ENCODE measurements at places on chromosomes 3 and 15. TPM values are rescaled to one million over a fixed set of nuclear protein-coding genes. Genes with fewer than 3 reads are reported as not detected.

DNA sequence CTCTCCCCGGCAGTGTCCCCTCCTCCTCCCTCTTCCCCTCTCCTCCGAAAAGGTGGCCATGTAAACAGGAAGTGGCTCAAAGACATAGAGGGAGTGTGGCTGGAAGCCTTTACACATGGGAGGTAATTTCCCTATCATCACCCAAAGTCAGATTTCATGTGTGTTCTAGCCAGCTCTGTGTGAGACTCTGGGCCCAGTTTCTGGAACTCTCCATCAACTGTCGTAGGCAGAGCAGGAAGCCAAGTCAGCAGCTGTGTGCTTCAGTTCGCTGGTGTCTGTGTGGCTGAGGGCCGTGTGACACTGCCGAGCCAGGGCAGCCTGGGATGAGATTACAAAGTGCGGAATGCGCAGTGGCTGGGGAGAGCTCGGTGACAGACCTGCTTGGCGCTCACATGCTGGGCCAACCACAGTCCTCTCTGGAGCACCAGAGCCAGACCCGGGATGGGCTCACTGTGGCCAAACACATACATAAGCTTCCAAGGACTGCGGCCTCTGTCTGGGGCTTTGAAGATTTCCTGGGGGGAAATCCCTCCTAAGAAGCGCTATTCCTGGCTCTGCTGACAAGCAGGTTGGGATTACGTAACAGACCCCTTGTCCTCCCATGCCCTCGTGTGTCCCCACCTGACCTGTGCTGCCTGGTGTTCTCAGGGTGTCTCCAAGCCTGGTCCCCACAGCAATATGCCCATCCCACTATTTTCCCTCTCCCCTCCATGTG lies 50.7 kb downstream of the UMPS start:
- DNase-seq = peak; percentile 49

- no peak for DNase-seq
Observed at GRCh38 chr15:38672273-38672672, 107.7 kb upstream of the RASGRP1 start.

DNA sequence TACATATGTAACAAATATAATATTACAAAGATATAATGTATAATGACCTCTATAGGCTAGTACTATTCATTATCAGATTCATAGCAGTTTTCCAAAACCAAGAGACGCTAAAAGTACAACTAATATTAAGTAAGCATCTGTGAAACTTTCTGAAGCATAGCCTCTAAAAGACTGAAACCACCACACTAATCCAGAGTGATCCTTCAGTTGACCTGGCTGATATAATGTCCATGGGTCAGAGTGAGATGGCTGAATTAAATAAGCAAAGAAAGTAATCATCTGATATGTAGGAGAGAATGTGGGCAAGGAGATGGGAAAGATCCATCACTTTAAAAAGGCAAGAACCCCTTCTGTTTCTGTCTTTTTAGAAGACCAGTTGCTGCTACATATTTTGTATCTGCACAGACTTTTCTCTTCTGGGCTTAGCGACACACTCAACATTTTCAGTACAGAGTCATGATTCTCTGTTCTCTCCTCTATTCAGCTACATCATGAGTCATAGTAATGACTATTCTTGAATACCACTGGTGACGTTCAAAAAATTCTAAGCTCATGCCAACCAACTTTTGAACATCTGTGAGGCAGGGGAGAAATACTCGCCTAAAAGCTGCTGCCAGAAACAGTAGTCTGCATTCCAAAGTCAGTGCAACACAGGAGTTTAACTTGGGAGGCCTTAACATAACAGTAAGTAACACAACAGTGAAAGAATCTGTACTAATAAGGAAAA lies 149.6 kb downstream of the MAGI1 start:
- peak; percentile 71 for DNase-seq

DNA sequence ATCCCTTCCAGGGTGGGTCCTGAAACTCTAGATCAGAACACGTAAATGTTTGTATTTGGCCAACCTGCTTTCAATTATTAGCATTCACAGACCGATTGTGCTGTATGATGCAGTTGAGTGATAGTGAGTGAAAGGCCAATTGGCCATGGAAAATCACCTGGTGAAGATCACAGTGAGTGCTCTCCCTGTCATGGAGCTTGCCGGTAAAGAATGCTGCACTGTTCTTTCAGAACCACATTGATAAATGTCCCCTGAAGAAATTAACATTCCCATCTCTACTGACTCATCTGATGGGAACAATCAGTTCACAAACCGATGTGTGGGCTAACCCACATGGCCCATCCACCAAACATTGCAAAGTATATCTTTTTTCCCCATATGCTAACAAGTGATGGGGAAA lies 324.8 kb upstream of the TBL1XR1 start:
- DNase-seq = no peak

DNA sequence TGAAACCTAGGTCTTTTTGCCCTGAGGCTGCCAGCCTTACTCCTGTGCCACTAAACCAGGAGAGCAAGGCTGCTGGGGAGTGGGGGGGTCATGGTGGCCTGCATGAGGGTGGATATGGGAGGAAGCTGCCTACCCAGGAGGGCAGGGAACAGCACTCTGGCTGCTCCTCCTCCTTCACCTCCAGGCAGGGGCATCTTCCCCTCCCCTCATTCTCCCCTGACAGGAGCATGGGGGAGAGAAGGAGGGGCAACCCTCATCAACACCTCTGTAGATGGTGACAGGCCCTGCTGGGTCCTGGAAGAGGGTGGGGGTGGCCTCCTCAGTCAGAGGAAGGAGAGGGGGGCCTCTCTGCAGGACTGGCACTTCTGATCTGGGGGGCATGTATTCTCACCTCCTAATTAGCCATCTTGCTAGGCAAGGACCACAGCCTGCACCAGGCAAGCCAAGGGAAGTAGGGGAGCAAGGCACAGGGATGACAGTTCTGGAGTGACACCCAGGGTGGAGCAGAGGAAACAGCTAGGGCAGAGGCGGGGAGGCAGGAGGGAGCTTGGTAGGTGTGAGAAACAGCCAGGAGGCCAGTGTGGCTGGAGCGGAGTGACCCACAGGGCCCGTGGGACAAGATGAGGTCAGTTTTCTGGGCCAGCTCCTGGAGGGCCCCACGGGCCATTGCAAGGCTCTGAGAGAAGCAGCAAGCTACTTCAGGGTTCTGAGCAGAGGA lies 4.9 kb downstream of the CCDC33 start:
- DNase-seq = no peak

GRCh38 chr3:178795349-178795748 lies 259.1 kb downstream of the KCNMB2 start:
- no peak for DNase-seq

DNA sequence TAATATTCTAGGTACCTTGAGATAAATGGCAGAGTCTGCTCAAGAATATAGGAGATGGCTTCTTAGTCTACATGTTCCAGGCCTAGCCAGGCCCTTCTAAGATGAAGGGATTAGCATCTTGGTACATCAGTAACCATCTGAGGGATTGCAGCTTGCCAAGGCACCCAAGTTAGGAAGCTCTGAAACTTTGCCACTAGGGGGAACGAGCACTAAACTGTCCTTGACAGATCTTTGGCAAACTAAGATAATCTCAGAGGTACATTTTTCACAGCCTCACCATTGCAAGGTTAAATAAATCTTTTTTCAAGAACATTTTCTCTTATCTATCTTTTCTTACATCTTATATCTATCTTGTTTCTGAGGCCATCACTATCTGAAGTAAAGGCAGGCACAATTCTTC lies 351.2 kb downstream of the RAP2B start:
- DNase-seq = no peak

DNA sequence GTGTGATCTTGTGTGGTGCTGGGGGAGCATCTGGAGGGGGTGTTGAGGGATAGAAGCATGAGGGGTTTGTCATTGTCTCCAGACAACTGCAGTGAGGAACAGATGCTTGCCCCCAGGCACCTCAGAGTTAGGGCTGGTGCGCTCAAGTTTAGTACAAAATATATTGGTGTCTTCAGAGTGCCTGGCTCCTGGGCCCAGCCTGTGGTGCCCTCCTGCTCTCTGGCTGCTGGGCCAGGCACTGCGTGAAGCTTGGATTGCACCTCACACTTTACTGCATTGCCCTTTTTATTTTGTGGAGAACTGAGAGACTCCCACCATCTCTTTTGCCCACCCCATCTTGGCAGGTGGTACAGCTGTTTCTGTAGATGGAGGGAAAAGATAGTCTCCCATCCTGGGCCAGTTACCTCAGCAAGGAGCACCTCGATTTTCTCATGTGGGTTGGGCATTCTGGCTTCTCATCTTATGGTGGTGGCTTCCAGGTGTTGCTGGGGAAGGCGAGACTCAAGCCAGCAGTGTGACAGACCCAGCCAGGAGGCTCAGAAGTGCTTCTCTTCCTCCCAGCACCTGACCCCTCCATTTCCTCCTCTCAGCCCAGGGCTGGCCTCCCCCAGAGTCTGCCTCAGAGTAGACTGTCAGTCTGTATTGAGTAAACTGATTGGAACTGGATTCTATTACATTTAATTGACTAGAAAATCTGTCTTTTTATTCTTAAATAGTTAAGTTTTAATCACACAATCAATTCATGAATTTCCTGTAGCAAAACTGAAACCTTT lies 140.5 kb downstream of the DNAJB8 start:
- no peak for DNase-seq

- no peak for DNase-seq
Observed at GRCh38 chr15:95407534-95407933, 923.0 kb upstream of the NR2F2 start.

DNA sequence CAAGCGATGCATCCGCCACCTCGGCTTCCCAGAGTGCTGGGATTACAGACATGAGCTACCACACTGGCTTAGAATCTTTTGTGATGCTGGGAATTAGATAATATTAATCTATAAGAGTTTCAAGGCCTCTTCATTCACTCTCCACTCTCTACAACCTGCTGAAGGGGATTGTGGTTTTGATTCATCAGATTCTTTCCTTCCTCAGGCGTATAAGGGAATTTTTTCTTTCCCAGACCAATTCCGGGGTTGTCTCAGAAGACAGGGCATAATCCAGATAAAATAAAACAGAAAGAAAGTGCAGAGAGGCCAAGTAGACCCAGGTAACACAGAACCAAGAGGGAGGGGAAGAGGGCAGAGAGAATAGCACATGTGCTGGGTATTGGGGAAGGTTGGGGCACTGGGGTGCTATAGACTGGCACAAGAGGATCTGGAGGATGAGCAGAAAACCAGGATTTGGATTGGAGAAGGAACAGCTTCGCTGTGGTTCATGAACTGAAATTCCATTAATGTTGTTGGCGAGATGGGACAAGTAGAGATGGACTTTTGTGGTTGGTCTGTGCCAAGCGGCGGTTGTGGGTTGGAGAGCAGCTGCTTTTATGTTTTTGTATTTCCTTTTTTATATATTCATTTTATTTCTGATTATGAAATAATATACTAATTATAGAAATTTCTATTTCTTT lies 12.8 kb downstream of the ARL6IP5 start:
- DNase-seq = no peak

GRCh38 chr15:56972426-56972825 lies 54.0 kb downstream of the TCF12 start:
- no peak for DNase-seq

GRCh38 chr3:59480486-59480995 lies 430.7 kb upstream of the CFAP20DC start:
- peak; percentile 44 for DNase-seq

DNA sequence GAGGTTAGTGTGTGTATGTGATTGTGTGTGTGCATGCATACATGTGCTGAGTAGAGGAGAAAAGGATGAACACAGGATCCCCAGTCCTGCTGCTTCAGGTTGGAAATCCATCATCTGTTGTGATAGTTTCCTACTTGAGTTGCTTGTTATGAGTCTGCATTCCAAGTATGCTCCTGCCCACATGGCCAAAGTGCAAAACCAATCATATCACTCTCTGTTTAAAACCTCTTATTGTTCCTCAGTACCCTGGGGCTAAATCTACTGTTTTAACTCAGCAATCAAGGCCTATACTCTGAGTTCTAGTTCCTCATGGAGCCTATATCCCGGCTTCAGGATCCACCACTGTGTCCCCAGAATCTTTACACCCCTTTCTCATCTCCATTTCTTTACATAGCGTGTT lies 139.9 kb upstream of the TLE3 start:
- DNase-seq = no peak

- DNase-seq = no peak
Observed at GRCh38 chr3:160812304-160812703, 56.3 kb downstream of the PPM1L start.

- no peak for DNase-seq
Observed at GRCh38 chr3:139897759-139898158, 37.2 kb upstream of the CLSTN2 start.

GRCh38 chr15:99424978-99425656 lies 140.7 kb upstream of the MEF2A start:
- DNase-seq = peak; percentile 77

GRCh38 chr15:60635507-60636352 lies 156.8 kb upstream of the ICE2 start:
- peak; percentile 65 for DNase-seq

- no peak for DNase-seq
Observed at GRCh38 chr3:46928282-46928681, 48.3 kb downstream of the CCDC12 start.

Gene PAQR5
- 5.3 TPM for total RNA-seq

Gene ANKRD34C
- not detected for total RNA-seq

Data from A172 (cell line).